ENCODE measurements at places on chromosomes 6 and 20.

GRCh38 chr6:127190552-127190951 is 72.1 kb downstream of the RSPO3 start:
- DNase-seq = no peak

DNA sequence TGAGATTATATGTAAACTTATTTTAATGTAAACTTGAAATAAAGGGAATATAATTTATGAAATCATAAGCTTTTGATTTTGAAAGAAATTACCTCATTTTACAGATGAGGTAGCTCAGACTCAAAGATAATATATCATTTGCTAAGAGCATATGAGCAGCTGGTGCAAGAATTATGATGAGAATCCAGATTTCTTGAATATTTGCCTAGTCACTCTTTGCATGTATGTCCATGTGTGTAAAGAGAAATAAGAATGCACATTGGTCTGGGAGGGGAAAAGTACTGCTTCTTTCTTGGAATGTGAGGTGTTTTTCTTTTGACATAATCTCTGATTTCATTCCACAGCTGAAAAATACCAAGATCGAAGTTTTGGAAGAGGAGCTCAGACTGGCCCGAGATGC is 11.1 kb upstream of the SNRNP48 start:
- no peak for DNase-seq

DNA sequence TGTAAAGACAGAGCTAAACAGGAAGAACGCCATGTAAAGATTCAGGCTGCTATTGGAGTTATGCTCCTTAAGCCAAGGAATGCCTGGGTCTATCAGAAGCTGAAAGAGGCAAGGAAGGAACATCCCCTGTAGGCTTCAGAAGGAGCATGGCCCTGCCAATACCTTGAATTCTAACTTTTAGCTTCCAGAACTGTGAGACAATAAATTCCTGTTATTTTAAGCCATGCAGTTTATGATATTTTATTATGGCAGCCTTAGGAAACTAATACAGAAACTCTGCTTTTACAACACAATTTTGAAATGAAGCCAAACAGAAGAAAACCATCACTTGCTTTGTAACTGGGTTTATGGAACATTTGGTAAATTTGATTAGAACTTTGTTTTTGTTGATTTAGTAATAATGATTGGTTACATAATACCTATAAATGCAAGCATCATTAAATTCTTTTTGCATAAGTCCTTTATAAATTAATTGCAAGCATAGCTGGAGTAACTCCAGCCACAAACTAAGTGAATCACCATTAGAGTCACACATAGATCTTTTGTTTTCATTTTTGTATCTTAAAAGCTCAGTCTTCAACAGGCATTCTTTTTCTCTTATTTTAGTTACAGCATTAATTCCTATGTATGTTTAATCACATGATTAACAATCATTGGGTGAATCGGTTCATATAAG is 33.5 kb upstream of the TSPYL1 start:
- no peak for DNase-seq

GRCh38 chr20:34927736-34928135 is 27.9 kb downstream of the GSS start:
- no peak for DNase-seq

- no peak for DNase-seq
Measured at GRCh38 chr20:44073011-44073674, 113.8 kb downstream of the JPH2 start.

- no peak for DNase-seq
Measured at GRCh38 chr6:145964948-145965366, 799 bp upstream of the SHPRH start.

GRCh38 chr20:63641146-63641791 is 12.0 kb downstream of the STMN3 start:
- DNase-seq = no peak

- DNase-seq = no peak
Measured at GRCh38 chr20:9439806-9440205, 74.6 kb upstream of the LAMP5 start.

DNA sequence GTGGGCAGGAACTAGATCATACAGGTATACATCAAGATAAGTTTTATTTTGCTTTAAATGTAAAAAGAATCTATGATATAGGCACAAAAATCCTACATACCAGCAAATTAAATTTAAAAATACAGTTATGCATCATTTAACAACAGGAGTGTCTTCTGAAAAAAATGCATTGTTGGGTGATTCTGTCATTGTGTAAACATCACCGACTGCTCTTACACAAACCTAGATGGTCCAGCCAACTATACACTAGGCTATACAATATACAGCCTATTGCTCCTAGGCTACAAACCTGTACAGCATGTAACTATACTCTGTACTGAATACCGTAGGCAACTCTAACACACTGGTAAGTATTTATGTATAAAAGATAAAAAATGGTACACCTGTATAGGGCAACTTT is 139.4 kb downstream of the RNGTT start:
- no peak for DNase-seq

GRCh38 chr6:5286780-5287179 is 25.5 kb downstream of the FARS2 start:
- no peak for DNase-seq

- no peak for DNase-seq
Measured at GRCh38 chr6:134230940-134231339, 87.0 kb downstream of the SGK1 start.

DNA sequence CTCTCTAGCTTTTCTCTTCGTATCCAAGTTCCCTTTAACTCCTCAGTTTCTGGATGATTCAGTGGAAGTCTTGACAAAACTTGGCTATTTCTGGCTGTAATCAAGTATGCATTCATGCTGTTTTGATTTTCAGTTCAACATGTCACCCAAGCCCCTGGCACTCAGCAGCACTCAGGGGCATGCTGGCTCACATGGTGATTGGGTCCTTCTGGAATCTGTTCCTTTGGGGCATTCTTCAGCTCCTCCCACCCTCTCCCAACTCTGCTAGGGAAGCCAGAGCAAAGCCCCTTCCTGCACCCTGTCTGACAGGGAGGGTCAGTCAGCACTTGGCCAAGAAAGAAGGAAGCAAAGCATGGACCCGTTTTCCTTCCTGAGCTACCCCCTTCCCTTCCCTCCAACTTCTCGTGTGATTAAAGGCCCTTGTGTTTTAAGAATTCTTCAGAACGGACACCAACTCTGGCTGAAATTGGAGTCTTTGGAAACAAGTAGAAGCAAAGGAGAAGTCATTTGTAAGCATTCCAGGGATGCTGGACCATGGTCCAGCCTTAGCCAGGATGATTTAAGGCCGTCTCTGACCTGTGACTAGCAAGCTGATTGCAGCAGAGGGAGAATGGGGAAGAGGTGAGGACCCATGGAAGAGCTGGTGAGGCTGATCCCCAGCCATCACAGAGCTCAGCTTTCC is 7.1 kb downstream of the PLEKHG1 start:
- no peak for DNase-seq

- DNase-seq = no peak
Measured at GRCh38 chr6:129100164-129100563, 217.2 kb downstream of the LAMA2 start.

GRCh38 chr6:101762851-101763250 is 369.3 kb downstream of the GRIK2 start:
- no peak for DNase-seq

GRCh38 chr6:145784683-145785082 is 29.9 kb downstream of the FBXO30 start:
- no peak for DNase-seq

DNA sequence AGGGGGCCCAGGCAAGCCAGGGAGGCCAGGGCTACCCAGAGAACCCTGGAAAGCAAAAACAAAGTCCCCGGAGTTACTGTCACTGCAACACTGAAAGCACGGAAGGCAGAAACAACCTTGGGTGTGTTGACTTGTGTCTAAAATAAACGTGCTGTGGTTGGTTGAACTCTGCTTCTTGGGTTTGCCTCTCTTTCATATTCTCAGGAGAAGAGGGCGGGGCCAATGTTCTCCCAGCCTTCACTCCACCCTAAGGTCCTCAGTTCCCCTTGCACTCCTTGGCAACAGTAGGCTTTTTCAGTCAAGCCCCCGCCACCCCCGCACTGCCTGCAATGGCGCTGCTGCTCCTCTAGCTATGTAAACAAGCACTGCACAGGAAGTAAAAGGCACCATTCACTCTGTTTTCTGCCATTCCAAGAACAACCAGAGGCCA is 60.9 kb downstream of the COL9A1 start:
- no peak for DNase-seq

GRCh38 chr6:33297406-33297955 is 1.3 kb downstream of the RGL2 start:
- no peak for DNase-seq

DNA sequence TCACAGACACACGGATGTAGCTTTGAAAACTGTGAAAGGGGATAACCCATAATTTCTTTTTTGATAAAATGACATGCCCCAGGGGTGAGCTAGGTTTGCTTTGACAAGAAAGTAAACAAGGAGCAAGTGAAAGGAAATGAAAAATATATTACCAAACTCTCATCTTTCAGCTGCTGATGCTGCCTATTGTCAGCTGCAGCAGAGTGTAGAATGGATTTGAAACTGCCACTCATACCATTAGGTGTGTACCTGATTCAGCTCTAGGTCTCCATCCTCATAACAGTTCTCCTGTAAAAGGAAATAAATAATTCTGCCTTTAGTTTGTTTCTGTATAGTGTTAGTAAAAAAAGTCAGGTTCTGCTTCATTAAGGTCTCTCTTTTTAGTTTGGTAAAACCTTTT is 415.1 kb upstream of the MARCKS start:
- DNase-seq = no peak

DNA sequence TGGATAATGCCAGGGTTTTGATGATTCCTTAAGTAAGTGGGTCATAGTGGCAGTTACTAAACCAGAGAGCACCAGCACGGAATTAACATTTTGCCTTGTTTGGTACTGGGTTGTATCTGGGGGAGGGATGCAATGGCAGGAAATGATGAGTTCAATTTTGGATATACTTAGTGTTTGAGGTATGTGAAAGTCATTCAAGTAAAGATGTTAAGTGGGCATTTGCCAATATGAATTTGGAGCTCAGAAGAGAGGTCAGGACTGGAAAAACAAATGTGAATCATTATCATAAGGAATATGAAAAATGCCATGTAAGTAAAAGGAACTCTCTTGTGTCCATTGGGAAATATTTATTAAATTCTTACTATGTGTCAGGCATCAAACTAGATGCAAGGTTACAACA is 6.2 kb downstream of the PXT1 start:
- DNase-seq = no peak

DNA sequence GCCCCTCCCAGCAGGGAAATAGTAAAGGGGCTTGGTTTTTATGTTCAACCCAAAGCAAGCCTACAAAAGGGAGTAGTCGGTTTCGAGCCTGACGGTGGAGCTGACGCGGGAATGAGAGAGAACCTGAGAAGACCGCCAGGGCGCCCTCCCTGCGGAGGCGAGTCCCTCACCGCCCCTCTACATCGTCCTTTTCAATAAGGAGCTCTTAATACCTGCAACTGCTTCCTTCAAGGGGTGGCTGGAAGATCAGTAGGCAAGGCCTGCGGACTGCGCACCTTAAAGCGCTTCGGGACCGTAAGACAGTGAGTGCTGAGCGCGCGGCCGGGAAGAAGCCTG is 709 bp upstream of the ZNF76 start:
- peak; percentile 13 for DNase-seq

DNA sequence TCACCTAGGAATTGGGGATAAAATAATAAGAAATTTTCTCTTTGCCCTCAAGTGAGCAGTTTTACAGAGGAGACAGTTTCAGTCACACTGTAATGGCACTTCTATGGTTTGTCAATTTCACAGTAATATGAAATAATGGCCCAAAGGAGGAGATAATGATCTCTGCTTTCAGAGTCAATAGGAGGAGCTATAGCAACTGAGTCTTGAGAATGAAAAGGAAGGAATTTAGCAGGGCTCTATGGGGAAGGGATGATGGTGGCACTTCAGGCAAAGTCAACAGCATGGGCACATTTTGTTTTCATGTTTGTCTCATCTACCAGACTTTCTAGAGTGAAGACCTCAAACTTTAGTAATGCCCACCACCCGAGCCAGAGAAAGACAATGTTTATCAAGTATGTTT is 138.3 kb upstream of the HMGN3 start:
- no peak for DNase-seq

DNA sequence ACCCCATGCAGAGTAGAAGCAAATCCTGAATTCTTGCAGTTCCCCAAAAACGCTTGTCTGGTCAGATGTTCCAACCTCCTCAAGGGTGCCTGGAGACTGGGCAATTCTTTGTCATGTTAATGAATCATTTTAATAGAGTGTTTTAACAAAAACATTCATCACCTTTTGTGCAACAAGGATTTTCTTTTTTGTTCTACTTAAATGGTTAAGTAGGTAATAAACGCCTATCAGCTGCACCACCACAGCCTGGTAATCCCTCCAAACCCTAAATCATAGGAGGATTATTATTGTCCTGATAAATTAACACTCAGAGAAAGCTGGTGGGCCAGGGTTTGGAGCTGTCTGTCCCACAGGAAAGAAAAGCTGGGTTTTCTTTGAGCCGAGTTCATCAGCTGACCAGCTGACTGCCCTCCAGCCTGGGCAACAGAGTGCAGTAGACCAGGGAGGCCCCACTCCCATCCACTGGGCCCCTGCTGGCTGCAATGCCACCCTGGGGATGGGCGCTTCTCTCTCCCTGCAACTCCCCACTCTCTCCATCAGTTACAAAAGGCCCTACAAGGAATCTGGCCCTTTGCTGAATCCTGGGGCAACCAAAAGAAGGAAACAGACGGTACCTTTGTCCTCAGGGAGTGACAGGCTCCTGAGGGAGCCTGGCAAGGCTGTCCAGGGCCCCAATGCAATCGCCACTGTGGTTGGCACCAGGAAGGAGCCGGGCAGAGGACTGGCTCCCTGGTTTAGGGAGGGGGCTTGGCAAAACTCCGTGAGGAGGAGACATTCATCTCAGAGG is 23.1 kb upstream of the BMP7 start:
- DNase-seq = no peak

DNA sequence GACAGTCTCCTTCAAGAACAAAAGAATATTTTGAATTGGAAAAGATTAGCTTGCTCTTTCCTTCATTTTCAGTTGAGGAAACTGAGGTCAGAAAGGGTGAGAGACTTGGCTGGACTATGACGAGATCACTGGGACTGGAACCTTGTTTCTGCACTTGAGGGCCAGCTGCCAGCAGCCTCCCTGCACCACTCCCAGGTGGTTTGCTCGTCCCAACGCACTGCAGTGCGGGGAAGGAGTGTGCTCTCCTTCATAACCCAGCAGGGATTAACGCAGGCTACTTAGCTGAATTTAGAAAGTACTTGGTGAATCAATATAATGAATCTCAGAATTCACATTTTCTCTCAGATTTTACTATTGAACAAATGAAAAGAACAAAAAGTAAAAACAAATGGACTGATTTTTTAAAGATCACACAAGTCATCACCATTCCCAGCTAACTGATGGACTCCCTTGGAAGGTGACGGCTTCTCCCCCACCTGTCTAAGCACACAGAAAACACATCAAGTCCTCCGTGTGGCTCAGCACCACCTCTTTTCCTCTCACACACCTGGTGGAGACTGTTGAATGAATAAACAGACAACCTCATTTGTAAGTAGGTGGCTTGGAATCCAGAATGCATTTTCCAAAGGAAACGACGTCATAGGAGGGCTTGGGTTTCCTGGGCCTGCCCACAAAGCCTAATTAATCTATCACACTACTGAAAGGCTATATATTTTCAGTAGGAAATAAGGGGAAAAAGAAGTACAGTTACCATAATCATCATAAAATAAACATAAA is 121.0 kb downstream of the QRSL1 start:
- DNase-seq = no peak

- DNase-seq = peak; percentile 3
Measured at GRCh38 chr6:105900125-105900937, 185.8 kb upstream of the PRDM1 start.
